Fibroblast of pulmonary artery (primary cell): ENCODE measurements at places on chromosomes 16 and 17.

DNA sequence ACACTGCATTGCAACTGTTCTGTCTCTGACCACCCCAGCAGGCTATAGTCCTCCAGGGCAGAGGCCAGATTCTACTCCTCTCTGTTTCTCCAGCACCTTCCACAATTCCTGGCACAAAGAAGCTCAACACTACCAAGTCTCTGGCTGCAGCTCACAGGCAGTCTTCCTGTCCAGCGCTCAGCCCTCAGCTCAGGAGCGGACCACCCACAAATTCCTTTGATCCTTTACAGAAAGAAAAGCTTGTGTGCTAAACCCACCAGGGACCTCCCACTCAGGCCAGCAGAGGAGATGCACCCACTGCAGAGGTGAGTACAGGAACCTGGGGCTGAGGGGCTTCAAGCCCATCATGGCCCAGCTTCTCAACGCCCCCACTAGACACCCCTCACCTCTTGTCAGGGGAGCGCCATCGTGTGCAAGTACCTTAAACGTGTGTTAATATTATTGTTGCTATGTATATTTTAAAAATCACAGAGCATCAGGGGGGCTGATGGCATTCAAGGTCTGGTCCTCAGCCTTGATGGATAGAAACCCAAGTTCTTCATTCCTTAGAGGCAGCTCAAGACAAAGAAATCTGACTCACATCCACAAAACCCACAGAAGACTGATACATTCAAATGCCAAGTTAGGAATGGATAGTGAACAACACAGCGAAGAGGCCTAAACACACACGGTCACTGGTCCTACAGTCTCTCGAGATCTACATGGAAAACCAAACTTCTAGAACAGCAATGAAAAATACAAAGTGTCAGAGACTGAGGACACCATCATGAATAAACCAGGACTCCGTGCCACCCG lies 8.4 kb downstream of the HSDL1 start:
- no peak for DNase-seq

- peak; percentile 85 for DNase-seq
Observed at GRCh38 chr16:709566-710499, 4.2 kb upstream of the FBXL16 start.

GRCh38 chr17:40139566-40140058 lies 725 bp upstream of the CASC3 start:
- no peak for DNase-seq

DNA sequence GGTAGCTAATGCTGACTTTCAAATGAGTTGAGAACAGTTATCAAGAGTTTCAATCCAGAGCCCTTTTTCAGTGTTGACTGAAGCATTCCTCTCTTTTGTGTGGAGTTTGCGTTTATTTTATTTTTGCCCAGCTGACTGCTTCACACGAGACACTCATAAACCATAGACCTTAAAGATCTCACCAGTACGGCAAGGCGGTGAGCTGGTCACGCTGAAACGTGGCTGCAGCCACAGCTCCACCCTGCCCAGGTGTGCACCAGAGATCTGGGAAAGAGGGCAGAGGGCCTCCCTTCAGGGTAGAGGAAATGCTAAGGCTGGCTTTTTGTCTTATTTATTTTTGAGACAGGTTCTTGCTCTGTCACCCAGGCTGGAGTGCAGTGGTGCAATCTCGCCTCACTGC lies 112.2 kb downstream of the AATF start:
- no peak for DNase-seq

DNA sequence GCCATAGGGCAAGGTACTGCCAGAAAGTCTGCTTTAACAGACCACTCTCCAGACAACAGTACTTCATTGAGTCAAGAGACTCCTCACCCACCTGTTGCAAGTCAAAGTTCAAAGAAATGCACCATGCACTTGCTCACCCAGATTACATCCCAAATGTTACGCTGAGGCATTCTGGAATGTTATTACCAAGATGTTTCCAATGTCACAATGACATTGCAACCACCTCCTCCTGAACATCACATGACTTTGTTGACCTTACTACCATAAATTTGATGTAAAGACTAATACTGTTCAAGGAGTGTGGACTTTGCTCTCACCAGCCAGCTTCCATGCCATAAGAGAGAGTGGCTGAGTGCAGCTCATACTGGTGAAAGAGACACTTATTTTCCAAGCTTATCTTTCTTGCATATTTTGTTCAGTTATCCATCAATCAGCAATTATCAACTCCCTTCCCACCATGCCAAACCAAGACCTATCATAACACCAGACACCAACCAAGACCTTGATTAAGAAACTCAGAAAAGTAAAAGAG lies 58.5 kb upstream of the BCAR1 start:
- DNase-seq = no peak

- no peak for DNase-seq
Observed at GRCh38 chr16:23356941-23357340, 54.8 kb downstream of the SCNN1B start.

GRCh38 chr17:27403480-27404005 lies 52.7 kb upstream of the KSR1 start:
- DNase-seq = no peak

DNA sequence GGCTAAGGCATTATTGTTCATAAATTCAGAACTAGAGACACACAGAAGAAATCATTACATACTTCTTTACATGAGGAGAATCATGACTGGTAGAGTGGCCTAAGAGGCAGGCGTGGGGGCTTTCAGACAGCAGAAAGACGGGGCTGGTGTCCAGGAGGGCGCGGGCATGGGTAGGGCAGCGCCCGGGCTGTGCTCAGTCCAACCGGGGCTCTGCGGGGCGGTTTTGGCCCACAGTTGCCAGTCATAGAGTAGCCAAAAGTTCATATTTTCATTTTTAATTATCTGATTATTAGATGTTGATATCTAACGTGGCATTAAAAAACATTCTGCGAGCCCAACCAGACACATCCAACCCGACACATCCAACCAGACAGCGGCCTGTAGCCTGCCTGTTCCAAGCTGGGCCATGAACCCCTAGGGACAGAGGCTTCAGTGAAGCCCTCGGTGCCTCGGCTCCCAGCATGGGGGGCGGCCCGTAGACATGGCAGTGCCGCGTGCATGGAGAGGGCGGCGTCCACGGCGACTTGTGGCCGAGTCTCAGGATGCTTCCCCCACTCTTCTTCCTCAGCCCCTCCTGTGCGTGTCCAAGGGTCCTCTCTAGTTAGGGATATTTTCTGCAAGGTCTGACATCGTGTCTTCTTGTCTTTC lies 162.4 kb upstream of the CHMP6 start:
- DNase-seq = no peak

- no peak for DNase-seq
Observed at GRCh38 chr17:57338257-57338914, 82.1 kb downstream of the MSI2 start.

DNA sequence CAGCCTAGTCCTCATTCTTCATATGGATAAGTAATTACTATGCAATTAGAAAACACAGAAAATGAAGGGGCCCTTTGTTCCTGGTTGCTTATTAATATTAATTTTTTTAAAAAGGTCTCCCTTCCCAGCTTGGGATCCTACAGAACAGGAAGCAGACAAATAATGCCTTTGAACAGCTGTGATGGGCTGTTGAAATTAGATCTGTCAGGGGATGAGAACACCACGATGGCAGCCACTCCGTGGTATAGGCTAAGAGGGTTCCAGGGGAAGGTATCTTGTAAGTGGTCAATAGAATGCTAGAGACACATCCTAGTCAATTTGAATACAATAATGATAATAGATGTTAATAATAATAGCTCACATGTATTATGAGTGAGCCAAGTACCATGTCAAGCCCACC lies 83.1 kb downstream of the CCDC182 start:
- DNase-seq = no peak

DNA sequence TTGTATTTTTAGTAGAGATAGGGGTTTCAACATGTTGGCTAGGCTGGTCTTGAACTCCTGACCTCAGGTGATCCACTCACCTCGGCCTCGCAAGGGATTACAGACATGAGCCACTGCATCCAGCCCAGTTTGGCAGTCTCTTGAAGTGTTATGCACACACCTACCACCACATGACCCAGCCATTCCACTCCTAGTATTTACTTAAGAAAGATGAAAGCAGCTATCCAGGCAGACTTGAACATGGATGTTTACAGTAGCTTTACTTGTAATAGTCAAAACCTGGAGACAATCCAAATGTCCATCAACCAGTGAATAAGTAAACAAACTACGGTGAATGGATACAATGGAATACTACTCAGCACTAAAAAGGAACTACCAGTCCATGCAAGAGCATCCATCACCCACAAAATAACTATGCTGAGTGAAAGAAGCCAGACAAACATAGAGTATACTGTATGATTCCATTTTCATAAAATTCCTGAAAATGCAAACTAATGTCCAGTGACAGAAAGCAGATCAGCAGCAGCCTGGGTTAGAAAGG lies 37.8 kb upstream of the RASD1 start:
- no peak for DNase-seq

GRCh38 chr17:69678206-69678605 lies 263.7 kb downstream of the MAP2K6 start:
- DNase-seq = no peak

GRCh38 chr17:72122765-72123529 lies 2.1 kb downstream of the SOX9 start:
- peak; percentile 71 for DNase-seq

- DNase-seq = no peak
Observed at GRCh38 chr17:56171186-56171959, 18.1 kb downstream of the ANKFN1 start.

GRCh38 chr17:62870030-62870541 lies 62.0 kb upstream of the MARCHF10 start:
- peak; percentile 78 for DNase-seq

DNA sequence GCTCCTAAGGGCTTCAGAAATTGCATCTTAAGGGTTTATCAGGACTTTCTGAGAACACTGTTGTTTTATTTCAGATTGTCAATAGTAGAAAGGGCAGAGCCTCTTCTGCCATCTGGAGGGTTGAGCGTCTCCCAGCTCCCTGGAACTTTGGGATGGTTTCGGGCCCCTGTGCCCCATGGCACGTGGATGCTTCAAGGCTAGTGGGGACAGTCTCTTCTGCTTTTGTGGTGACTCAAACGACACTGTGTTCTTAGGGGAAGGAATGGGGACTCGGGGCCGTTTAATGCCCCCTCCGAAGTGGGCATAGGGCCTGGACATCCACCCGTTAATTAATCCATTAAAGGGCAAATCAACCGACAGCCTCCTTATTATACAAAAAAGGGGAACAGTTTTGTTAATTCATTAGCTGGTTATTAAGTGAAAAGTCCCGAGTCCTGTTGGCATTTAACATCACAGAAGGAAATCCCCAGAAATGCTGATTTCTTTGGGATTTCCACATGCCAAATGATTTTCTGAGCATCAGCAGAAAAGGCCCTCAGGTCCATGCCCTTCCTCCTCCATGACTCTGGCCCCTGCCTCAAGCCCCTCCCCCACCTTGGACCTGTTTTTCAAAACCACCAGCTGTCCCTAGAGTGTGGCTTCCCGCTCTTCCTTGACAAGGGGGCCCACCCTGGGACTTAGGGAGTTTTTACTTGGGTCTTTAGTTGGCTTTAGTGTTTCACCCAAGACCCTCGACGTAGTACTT lies 68.7 kb downstream of the ARSG start:
- no peak for DNase-seq

- peak; percentile 31 for DNase-seq
Observed at GRCh38 chr17:82065193-82065637, 389 bp downstream of the DUS1L start.

- DNase-seq = no peak
Observed at GRCh38 chr16:20084624-20085226, 11.0 kb upstream of the GPR139 start.

DNA sequence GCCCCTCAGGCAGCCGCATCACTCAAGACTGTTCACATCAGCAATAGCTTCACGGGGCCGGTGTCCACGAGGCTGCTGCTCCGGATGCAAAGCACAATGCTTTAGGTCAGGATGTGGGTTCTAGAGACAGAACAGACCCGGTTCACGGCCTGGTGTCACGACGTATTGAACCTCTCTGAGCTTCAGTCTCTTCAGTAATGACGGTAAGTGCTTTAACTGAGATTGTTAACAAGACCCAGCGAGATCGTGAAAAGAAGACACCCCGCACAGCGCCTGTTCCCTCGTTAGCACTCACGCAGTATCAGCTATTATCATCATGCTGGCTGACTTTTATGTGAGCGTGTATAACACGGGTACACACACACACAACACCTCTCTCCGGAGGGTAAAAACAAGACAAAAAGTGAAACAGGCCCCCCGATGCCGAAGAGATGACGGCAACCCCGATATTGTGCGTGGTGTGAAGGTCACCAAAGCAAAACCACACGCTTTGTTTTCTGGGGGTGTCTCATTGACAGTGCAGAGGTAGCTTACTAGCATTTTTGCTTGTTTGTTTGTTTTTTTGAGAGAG lies 21.4 kb upstream of the ABR start:
- DNase-seq = no peak

- no peak for DNase-seq
Observed at GRCh38 chr17:79875511-79875910, 36.3 kb upstream of the CBX4 start.

GRCh38 chr17:71872843-71873485 lies 247.9 kb upstream of the SOX9 start:
- no peak for DNase-seq

DNA sequence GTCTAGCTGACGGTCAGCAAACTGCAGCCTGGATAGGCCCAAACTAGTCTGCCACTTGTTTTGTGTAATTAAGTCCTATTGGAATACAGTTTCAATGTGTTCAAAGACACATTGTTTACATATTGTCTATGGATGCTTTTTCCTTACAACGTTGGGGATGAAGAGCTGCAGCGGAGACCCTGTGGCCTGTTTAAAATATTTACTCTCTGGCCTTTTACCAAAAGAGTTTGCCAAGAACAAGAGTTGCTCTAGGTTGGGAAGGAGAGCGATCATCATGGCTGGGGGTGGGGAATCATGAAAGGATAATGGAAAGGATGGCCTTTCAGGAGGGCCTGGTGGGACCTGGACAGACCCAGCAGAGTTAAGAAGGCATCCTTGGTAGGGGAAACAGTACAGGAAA lies 274.9 kb upstream of the ZFHX3 start:
- DNase-seq = no peak

DNA sequence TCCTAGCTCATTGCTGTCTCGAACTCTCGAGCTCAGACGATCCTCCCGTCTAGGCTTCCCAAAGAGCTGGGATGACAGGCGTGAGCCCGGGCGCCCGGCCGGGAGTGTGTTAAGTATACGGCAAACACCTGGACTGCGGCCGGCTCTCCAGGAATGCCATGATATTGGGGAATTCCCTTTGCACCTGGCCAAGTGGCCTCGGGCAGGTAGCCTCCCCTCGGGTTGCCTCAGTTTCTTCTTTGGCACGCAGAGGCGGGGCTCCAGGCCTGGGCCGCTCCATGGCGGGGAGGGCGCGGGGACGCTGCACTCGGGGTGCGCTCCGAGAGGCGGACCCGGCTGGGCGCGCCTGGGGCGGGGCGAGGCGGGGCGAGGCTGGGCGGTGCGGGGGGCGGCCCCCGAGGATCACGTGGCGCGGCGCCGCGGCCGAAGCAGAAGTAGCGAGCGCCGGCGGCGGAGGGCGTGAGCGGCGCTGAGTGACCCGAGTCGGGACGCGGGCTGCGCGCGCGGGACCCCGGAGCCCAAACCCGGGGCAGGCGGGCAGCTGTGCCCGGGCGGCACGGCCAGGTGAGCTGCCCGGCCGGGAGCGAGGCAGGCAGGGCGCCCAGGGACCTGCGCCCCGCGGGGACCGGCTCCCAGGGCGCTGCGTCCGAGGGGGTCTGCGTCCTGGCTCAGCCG lies at the start of gene PLCG2:
PLCG2 (plus strand) TSS at position 431 of the 675 bp plus-strand sequence. CDS start 6,699 bp downstream, outside the sequence.
- DNase-seq = peak; percentile 16
